Skeletal muscle tissue (tissue), 5 donors: ENCODE measurements at places on chromosomes 13 and 19. TPM values are rescaled to one million over a fixed set of nuclear protein-coding genes. Genes with fewer than 3 reads are reported as not detected.

The TDRD3 gene
- total RNA-seq, result 61.6 TPM

The ZNF66 gene
- total RNA-seq, result 13.6 TPM

The ZNF813 gene
- 3.1 TPM for total RNA-seq

The SEMA6B gene
- 11.5 TPM for total RNA-seq

The PRR22 gene
- total RNA-seq, result not detected

The PDE4A gene
- 1.0 TPM for total RNA-seq

The OPA3 gene
- 3.7 TPM for total RNA-seq

The LIPE gene
- total RNA-seq, result 8.9 TPM

The R3HDM4 gene
- 30.8 TPM for total RNA-seq

The SCEL gene
- total RNA-seq, result not detected

The PLIN5 gene
- total RNA-seq, result 2.1 TPM

The MAB21L1 gene
- total RNA-seq, result 8.4 TPM

The PRTN3 gene
- 4.7 TPM for total RNA-seq

The ZNF792 gene
- 7.8 TPM for total RNA-seq

The PALM3 gene
- not detected for total RNA-seq

The REXO1 gene
- 5.7 TPM for total RNA-seq

The ZSCAN1 gene
- not detected for total RNA-seq

The KRTDAP gene
- not detected for total RNA-seq

The SLC15A1 gene
- total RNA-seq, result not detected

The PLA2G4C gene
- total RNA-seq, result 33.9 TPM

The SHC2 gene
- 7.8 TPM for total RNA-seq

The CEACAM8 gene
- 0.52 TPM for total RNA-seq

The OVOL3 gene
- total RNA-seq, result not detected

The ZNF799 gene
- total RNA-seq, result 5.7 TPM

The SIGLEC12 gene
- not detected for total RNA-seq

The HCN2 gene
- total RNA-seq, result not detected

The TRAPPC6A gene
- total RNA-seq, result 15.1 TPM

The HSD17B14 gene
- 0.52 TPM for total RNA-seq

The ZNF544 gene
- 26.1 TPM for total RNA-seq

The PSG7 gene
- total RNA-seq, result not detected

The ADAT3 gene
- total RNA-seq, result 1.0 TPM

The FCER2 gene
- under 0.01 TPM for total RNA-seq

The TJP3 gene
- not detected for total RNA-seq

The POLD1 gene
- total RNA-seq, result 19.8 TPM

The PRSS57 gene
- total RNA-seq, result not detected

The RUBCNL gene
- total RNA-seq, result 3.7 TPM

The LRRC25 gene
- 2.1 TPM for total RNA-seq

The KLK14 gene
- not detected for total RNA-seq

The AMH gene
- 0.52 TPM for total RNA-seq

The SMIM24 gene
- total RNA-seq, result not detected

The OR7D2 gene
- total RNA-seq, result not detected
